ENCODE measurements at places on chromosomes 1 and 21.

DNA sequence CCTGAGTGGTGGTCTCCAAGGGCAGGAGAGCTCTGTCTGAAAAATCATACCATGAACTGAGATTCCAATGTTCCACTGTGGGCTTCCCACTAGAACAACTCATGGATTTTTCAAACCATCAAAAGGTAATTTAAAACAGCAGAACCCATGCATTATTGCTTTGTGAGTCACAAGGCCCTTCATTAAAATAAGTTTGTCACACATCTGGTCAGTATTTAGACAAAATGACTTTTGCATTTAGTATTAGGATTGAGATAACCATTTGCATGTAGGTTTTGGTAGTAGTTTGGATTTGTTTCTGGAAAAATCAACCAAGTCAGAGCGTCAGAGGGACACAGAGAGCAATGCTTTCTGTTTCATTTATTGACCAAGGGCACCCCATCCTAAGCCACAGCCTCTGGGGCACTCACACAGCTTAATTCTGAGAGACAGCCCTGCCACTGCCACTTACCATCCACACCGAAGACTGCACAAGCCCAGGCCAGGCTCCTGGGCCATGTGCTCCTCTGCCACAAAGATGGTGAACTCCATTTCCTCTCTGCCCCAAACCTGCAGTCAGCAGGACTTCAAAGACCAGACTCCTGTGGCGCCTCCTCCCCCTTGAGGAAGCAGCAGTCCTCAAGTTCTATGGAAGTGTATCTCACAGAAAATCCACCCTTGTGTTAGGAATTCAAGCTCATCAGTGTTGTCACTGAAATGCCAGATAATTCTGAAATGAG lies 132.6 kb upstream of the DUSP10 start:
- no peak for DNase-seq

DNA sequence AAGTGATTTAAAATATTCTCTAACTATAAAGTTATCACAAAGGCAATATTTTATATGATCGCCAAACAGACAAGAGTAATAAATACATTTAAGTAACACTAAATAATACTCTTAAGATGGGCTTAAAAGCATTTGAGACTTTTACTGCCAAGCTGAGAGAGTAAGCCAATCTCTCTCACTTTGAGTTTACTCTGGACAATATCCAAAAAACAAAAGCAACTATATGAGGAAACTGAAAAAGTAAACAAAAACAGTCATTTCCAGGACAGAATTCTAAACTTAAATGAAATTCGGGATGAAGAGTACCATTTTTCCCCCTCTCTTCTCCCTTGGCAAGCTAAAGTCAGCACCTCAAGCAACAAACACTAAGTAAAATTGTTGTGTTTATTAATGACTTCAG lies 173.2 kb downstream of the COP1 start:
- DNase-seq, result no peak

GRCh38 chr1:246647513-246647912 lies 76.7 kb upstream of the SCCPDH start:
- no peak for DNase-seq

GRCh38 chr1:101388904-101389546 lies 152.2 kb downstream of the S1PR1 start:
- DNase-seq, result no peak

DNA sequence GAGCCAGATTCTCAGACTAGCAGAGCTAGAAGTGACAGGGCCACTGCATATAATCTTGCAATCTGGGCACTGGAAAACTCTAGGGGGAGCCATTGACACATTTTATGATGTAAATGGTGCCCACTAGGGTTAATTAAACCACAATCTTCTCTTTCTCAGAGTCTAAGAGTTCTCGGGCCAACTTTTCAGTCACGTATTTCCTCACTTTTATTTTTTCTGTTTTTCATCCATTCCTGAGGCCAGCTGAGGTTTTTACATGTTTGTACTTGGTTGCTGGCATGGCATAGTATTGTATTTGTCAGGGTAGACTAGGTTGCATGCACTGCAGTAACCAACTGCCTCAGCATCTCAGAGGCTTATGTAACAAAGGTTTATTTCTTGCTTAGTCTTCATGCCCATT lies 138.2 kb downstream of the ZNF326 start:
- DNase-seq, result no peak

DNA sequence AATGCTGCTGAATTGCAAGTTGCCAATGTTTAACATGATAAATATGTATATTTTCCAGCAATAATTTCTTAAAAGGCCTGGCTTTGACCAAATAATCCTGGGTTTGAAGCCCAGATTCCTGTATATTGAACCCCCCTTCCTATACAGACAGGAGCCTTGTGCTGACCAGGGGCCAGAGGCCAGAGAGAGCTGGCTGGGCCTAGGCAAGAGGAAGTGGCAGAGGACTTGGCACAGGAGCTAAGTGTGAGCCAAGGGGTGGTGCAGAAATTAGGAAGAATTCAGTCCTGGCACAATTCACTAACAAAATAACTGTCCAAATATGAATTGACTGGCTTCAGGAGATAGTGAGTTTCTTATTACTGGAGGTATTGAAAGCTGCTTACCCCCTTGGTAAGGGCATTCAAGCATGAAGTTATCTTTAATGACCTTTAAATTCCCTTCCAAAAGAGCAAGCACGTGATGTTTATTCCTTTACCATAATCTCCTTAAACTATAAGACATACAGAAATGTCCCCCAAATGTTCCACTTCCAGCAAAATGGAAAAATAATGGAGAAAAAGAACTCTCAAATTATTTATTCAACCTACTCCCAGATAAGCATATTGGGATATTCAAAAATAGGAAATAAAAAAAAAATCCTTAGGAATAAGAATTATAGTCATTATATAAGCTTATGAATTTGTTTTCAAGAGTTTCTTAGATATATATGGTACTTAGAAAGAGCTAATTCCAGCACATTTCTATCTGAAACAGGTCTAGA lies 26.6 kb downstream of the NIBAN1 start:
- no peak for DNase-seq

GRCh38 chr1:213982672-213983492 lies 4.9 kb upstream of the PROX1 start:
- no peak for DNase-seq

DNA sequence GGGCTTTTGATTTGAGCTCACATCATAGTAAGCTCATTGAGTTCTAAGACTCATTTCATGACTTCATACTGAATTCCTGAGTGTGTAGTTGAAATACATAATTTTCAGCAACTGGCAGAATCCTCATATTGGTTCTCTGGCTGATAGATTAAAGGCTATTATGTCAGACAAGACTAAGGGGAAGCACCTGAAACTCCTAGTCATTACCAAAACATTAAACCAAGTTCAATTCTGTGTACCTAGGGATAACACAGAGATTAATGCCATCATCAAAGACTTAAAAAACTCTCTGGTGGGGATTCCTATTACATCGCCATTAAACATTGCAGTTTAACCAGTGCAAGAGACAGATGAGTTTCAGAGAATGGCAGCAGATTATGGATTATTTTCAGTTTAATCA lies 339.1 kb downstream of the PTPRC start:
- no peak for DNase-seq

GRCh38 chr1:119873135-119874015 lies 22.9 kb downstream of the ADAM30 start:
- DNase-seq, result no peak

- no peak for DNase-seq
Measured at GRCh38 chr1:191371626-191372025, 786.6 kb upstream of the RGS18 start.

GRCh38 chr1:41286992-41287391 lies 44.9 kb upstream of the SCMH1 start:
- no peak for DNase-seq

DNA sequence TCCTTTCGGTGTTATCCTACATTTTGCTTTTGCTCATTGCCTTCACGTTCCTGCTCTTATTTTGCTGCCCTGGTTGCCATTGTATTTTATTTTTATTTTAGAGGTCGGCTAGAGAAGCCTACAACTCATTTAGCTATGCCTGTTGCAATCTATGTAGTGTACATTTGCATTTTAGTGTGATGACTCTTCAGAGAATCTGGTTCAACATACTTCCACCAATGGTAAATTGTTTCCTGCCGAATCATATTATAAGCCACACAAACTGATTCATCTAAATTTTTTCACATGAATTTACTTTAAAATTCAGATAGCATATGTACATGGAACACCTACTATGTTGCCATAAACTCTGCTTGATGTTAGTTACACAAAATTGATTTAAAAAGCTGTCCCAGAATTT lies 1596.9 kb downstream of the PLA2G4A start:
- DNase-seq, result no peak
